KBM-7 (cell line): ENCODE measurements at places on chromosomes 12 and 14.

- DNase-seq: no peak
Observed at GRCh38 chr14:95237121-95237957, 80.0 kb upstream of the DICER1 start.

GRCh38 chr12:40232602-40233001, 7.8 kb downstream of the LRRK2 start:
- no peak for DNase-seq

- no peak for DNase-seq
Observed at GRCh38 chr14:45238988-45239387, 14.0 kb downstream of the MIS18BP1 start.

- peak; percentile 74 for DNase-seq
Observed at GRCh38 chr14:75905147-75905904, 76.5 kb downstream of the TGFB3 start.

DNA sequence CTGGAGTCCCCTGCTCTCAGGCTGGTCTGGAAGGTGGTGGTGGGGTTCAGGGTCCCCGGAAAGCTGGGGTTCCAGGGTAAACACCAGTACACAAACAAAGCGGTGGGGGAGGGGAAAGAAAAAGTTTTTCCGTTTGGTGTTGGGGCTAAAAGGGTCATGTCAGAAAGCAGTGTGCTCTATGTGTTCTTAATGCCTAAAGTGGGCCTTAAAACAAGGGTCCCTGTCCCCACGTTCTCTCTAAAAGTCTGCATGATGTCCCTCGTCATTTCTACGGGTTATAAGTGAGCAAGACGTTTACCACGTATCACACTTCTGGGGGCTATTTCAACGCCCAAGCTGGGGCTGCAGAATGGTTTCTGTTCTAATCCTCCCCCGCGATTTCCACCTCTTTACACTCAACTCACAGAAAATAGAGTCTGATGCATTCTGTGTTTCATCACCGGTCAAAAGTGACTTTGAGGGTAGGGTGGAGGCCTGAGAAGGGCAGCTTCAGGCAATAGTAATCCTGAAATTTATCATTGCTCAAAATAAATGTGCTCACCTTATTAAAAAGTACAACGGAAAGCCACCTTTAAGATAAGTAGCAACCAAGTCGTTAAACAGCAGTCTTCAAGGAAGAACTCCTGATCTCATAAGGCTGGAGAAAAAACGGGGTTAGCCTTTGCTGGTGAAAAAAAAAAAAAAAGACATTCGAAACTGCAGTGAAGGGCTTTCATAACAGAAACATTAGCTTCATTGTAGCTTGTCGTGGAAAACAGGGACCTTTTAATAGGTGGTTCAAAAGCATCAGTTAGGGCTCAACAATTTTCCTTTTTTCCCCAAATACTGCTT, 63.9 kb upstream of the PTGR2 start:
- DNase-seq: peak; percentile 48

- peak; percentile 79 for DNase-seq
Observed at GRCh38 chr12:40107098-40107802, 1.4 kb upstream of the SLC2A13 start.

DNA sequence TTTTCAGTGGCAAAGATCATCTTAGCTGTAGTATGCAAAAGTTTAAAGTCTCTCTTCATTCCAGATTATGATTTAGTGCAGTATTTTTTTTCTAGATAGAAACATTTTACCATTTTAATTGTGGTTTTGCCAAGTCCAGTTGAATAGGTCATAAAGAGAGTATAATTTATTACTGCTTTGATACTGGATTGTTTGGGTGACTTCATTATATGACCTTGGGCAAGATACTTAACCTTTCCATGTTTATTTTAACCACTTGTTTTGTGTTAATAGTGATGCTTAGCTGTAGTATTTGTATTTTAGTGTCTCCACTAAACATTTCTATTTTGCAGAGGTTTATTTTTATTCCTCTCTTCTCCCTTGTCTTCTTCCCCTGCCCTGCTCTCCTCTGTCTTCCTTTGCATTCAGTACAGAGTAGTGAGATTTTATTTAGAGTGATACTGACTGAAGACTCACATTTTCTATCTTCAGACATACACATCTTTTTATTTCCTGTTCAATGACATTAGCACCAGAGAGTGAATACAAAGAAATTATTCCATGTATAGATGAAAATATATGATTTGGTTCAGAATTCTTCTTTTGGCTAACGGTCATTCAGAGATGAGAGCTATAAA, 215.2 kb downstream of the ERC1 start:
- no peak for DNase-seq

- DNase-seq: peak; percentile 84
Observed at GRCh38 chr12:55927588-55928502, at the start of gene PYM1. PYM1 (minus strand) TSS chr12:55927894; CDS start chr12:55927761, 133 bp downstream.

- no peak for DNase-seq
Observed at GRCh38 chr14:27123162-27123561, 525.3 kb upstream of the NOVA1 start.

DNA sequence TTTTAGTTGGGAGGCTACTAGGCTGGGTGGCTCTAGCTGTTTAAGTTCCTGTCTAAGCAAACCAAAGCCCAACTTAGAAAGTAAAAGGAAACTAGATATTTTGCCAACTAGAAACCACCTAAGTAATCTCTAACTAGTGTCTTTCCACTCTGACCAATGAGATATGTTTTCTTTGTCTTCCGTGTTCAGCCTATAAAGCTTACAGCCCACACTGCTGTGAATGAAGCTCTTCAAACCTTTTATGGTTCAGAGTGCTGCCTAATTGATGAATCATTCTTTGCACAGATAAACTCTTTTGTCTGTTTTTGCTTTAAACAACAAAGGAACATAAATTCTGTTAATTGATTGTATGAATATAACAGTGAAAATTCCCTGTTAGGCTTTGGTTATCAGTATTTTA, 66.1 kb downstream of the FUT8 start:
- no peak for DNase-seq

DNA sequence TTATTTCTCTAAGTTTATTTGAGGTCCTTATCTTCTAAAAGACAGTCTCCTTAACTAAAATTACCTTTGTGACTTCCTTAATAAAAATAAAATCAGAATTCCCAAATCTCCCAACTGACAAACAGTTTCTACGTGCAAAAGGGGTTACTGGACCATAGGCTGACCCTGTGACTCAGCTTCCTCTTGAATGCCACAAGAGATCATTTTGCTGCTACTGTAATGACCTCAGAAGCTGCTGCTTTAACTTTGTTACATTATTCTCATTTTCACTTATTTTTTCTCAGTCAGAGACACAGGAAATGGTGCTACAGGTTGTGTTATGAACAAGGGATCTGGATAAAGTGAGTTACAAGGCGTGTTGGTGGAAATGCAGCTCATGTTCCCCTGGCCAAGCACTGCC, 132.2 kb upstream of the TMTC2 start:
- DNase-seq: no peak

DNA sequence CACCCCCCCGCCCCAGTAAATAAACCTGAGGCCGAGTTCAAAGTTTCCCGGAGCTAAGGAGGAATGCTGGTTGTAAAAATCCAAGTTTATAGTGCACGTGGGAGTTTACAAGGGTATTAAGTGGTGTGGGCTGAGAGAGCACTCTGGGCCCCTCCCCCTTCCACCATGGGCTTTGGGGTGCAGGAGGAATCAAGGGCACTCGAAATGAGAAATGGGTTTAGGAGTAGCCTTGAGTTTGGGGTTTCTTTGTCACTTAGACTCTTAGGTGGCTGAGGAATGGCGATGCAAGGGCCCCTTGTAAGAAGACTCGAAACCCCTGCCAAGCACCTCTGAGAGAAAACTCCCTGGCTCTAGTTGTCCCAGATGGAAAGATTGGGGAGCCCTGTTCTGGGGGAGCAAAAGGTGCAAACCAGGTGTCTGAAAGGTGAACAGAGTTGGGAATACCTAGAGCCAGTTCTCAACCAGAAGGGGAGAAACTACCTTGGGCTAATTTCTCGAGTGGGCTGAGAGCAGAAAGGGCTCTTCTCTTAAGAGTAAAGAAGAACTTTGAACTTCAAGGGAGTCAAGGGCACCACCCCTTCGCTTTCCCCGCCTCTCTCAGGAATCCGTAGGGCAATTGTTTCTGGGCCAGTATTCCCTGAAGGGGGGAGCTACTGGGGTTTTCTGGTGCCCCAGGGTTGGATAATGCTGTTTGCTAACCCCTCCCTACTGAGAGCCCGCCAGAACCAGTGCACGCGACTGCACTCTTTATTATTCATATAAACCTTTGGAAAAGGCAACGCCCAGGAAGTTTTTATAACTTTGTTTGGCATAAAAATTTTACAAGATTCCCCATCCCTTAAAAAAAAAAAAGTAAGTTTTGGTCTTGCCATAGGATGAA, 4.0 kb upstream of the HOTAIR start:
- DNase-seq: no peak

GRCh38 chr12:129887101-129887500, 16.7 kb downstream of the TMEM132D start:
- no peak for DNase-seq
